IMR-90 (cell line): ENCODE measurements at places on chromosomes 4 and X. TPM values are rescaled to one million over a fixed set of nuclear protein-coding genes. Genes with fewer than 3 reads are reported as not detected.
A peak's percentile ranks its signal among the peaks of the same experiment; 100 is the strongest.

Gene POU4F2
- not detected in 2 replicates for total RNA-seq

Gene CNGA2
- total RNA-seq: not detected in 2 replicates

Gene DLG3
- total RNA-seq: 18.9 and 27.1 TPM in 2 replicates

Gene STATH
- total RNA-seq: not detected in 2 replicates

Gene MAGED4B
- total RNA-seq: 31.7 and 35.5 TPM in 2 replicates

Gene GYPA
- total RNA-seq: not detected in 2 replicates

Gene UGT8
- total RNA-seq: not detected in 2 replicates

Gene STAP1
- not detected in 2 replicates for total RNA-seq

Gene IL1RAPL2
- 0.28 TPM in 1 of 2 replicates, not detected in the other for total RNA-seq

Gene GRID2
- under 0.01 TPM in 1 of 2 replicates, not detected in the other for total RNA-seq

Gene PDHA1
- 53.9 and 86.9 TPM in 2 replicates for total RNA-seq

Gene NIPAL1
- total RNA-seq: 1.1 TPM in 2 replicates

Gene SPIN2A
- total RNA-seq: 0.18 and 0.28 TPM in 2 replicates

DNA sequence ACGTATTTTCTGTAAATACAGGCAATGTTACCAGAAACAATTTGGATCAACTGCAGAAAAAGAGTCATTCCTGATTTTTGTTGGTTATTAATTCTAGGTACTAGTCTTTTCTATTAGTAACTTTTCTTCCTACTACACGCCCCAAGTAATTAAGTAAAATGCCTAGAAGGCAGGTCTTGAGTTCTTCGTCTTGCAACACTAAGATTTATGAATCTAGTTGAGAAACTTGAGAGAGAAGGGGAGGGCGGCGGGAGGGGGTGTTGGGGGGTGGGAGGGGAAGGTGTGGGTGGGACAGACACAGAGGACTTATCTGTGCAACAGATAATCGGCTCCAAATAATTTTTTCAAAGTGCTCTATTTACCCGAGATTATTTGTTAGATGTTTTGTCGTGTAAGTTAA is 3.0 kb downstream of the RAP2C start:
- no peak for DNase-seq
- no peak overlapping the region for H3K27ac ChIP-seq
- H3K27me3 ChIP-seq: 0 out of 2 replicates have a peak, but pooled peaks cover 2% of the 10 kb centered on the region
- no peaks in the 10 kb centered on the region for H3K4me1 ChIP-seq

DNA sequence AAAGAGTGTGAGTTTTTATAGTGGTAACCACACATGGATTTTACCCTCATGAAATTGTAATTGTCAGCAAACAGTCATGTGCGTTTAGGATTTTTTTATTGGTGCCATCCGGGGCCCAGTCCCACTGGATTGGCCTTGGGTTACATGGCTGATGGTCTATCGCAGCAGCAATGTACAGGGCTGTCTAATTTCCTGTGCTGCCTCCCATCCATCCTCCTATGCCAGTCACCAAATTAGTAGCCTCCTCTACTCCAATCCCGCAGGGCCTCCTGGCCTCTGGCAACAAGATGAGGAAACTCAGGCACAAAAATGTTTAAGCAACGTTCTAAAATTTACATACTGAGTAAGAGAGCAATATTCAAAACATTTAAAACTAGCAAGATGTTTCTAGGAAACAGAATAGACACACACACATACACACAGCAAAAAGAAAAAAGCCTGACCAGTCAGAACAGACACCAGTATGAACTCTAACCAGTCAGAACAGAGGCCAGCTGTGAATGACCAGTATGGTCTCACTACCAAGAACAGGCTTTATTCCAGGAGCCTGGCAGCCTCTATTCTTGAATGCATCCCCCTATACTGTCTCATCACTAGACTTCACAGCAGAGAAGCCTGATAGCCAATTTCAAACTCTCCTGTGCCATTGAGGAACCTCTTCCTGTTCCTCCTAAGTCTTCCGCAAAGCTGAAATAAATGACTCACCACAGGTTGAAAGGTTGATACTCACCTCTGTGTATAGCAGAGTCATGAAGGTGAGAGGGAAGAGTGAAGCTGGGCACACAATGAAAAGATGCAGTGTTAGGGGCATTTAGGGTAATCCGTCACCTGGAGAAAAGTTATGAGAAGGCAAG is 42.6 kb downstream of the CHRNA9 start:
- H3K4me3 ChIP-seq: no peak overlapping the region
- no peaks in the 10 kb centered on the region for H3K4me1 ChIP-seq
- no peaks in the 10 kb centered on the region for H3K36me3 ChIP-seq
- peaks cover 4% of the 10 kb centered on the region for H3K27me3 ChIP-seq

- H3K36me3 ChIP-seq: no peaks in the 10 kb centered on the region
- no peaks in the 10 kb centered on the region for H3K4me1 ChIP-seq
- no peaks in the 10 kb centered on the region for H3K27me3 ChIP-seq
- no peak overlapping the region for H3K4me3 ChIP-seq
- H3K27ac ChIP-seq: no peak overlapping the region
- peak; percentile 18 for DNase-seq
Measured at GRCh38 chr4:149465955-149466354, 349.7 kb downstream of the IQCM start.

GRCh38 chr4:6532658-6533057 is 42.3 kb upstream of the MAN2B2 start:
- DNase-seq: no peak
- H3K27ac ChIP-seq: no peak overlapping the region
- no peak overlapping the region for H3K4me3 ChIP-seq
- no peaks in the 10 kb centered on the region for H3K36me3 ChIP-seq
- H3K4me1 ChIP-seq: no peaks in the 10 kb centered on the region

DNA sequence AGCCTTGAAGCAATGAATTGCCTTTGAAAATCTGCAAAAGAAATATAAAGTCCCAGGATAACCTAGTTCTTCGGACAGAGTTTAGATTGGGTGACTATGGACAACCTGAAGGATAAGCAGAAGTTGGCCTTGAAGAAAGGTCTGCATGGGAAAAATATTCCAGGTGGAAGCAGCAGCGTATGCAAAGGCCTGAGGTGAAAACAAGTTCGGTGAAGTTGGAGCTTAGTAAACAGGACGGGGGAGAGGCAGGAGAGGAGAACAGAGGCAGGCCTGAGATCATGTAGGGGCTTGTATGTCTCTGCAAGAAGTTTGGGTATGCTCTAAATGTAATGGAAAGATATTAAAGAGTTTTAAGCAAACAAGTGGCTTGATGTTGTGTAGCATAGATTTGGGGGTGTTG is 176.0 kb downstream of the ARHGAP24 start:
- no peak overlapping the region for H3K27ac ChIP-seq
- H3K4me3 ChIP-seq: no peak overlapping the region
- H3K4me1 ChIP-seq: no peaks in the 10 kb centered on the region
- H3K36me3 ChIP-seq: no peaks in the 10 kb centered on the region
- DNase-seq: no peak

DNA sequence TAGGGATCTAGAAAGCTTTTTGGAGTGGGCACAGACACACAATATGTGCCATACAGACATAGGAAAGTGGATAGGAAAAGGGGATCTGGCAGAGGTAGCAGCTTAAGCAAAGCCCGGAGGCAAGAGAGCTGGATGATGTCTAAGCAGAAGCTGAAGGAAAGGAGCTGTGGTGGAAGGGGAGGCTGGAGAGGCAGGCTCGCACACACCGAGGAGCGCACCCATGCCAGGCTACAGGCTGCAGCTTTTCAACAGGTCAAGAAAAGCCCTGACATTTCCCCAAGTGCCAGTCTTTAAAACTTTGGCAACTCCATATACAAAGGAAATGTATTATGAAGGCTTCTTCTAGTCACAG is 67.4 kb downstream of the SOWAHB start:
- H3K4me1 ChIP-seq: peaks cover 15% of the 10 kb centered on the region
- H3K27ac ChIP-seq: peak overlapping the region; percentile 97
- H3K4me3 ChIP-seq: no peak overlapping the region

GRCh38 chr4:128711361-128711760 is 98.1 kb upstream of the JADE1 start:
- peaks cover 3% of the 10 kb centered on the region for H3K4me1 ChIP-seq
- no peaks in the 10 kb centered on the region for H3K27me3 ChIP-seq
- H3K36me3 ChIP-seq: no peaks in the 10 kb centered on the region
- no peak overlapping the region for H3K27ac ChIP-seq

DNA sequence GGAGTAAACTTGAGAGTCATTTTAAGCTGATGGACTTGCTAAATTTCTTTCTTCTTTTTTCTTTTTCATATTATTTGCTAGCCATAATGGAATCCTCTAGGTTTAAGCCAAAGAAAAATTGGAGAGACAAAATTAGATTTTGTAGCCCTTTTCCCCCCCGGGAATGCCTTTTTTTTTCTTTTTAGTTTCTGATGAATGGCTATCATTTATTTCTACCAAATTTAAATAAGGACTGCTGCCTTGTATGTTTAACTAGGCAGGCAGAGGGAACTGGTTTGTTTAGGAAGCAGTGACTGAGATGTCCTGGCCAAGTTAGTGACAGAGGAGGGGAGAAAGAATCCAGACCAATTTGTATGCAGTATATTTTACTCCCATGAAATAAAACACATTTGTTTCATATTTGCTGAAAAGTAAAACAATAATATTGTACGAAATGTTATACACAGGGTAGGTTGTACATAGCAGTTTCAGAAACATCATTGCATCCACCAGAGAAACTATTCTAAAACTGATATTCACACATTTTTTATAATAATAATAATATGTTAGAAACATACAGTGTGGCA is 5.7 kb downstream of the PITX2 start:
- H3K4me1 ChIP-seq: no peaks in the 10 kb centered on the region
- H3K27ac ChIP-seq: no peak overlapping the region
- no peaks in the 10 kb centered on the region for H3K36me3 ChIP-seq

DNA sequence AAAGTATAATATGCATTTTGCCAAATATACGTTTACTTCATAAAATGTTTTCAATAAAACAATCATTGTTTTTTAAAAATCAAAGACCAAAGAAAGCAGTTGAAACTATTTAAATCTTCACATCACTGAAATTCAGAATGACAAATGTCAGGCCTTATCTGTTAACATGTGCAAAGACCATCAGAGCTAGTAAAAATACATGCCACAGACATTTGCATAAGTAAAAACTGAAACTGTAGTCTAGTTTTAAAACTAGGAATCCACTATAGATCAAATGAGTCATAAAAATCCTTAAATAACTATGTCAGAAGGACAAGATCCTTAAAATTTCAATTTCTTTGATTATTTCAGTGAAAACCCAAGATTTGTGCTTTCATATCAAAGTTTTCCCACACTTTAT is 24.8 kb downstream of the KLHL15 start:
- H3K4me1 ChIP-seq: no peaks in the 10 kb centered on the region
- no peak overlapping the region for H3K4me3 ChIP-seq
- no peaks in the 10 kb centered on the region; the same call in 1 of the 2 replicates for H3K27me3 ChIP-seq
- peaks cover 5% of the 10 kb centered on the region for H3K36me3 ChIP-seq
- no peak for DNase-seq

- H3K4me3 ChIP-seq: no peak overlapping the region
- no peaks in the 10 kb centered on the region for H3K36me3 ChIP-seq
- DNase-seq: no peak
- H3K27me3 ChIP-seq: no peaks in the 10 kb centered on the region
Measured at GRCh38 chr4:43607400-43607799, 714.9 kb downstream of the GRXCR1 start.

GRCh38 chr4:184856277-184856609 is 30.5 kb upstream of the ACSL1 start:
- H3K36me3 ChIP-seq: no peaks in the 10 kb centered on the region
- no peak overlapping the region for H3K27ac ChIP-seq
- H3K27me3 ChIP-seq: peaks cover 5% of the 10 kb centered on the region

GRCh38 chr4:39721788-39722187 is 23.9 kb downstream of the UBE2K start:
- no peaks in the 10 kb centered on the region; the same call in 1 of the 2 replicates for H3K36me3 ChIP-seq
- no peak for DNase-seq
- no peak overlapping the region for H3K27ac ChIP-seq
- no peak overlapping the region for H3K4me3 ChIP-seq

DNA sequence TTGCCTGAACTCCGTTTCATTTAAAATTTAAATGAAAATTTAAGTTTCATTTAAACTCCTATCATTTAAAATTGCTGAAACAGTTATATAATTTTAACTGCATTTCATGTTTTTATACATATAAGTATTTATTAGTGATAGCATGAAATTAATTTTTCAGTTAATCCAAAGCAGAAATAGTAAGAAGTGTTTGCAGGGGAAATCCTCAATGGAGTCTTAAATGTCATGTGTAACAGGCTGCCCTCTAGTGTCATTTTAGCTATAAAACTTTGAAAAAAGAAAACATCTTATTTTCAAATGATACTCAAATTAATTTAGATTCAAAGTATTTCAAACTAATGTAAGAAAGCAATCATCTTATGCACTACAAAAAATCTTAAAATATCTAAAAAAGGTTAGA is 27.2 kb downstream of the TAPT1 start:
- H3K4me3 ChIP-seq: no peak overlapping the region
- no peaks in the 10 kb centered on the region for H3K36me3 ChIP-seq
- no peaks in the 10 kb centered on the region for H3K4me1 ChIP-seq
- DNase-seq: peak; percentile 37
- no peak overlapping the region for H3K27ac ChIP-seq

GRCh38 chr4:77110730-77111129 is 34.9 kb upstream of the CCNI start:
- no peak overlapping the region for H3K27ac ChIP-seq
- H3K4me3 ChIP-seq: no peak overlapping the region
- H3K36me3 ChIP-seq: no peaks in the 10 kb centered on the region
- no peak for DNase-seq

GRCh38 chr4:42501624-42502401 is 104.5 kb downstream of the SHISA3 start:
- H3K27ac ChIP-seq: no peak overlapping the region
- H3K4me3 ChIP-seq: no peak overlapping the region
- H3K4me1 ChIP-seq: no peaks in the 10 kb centered on the region
- DNase-seq: no peak
- H3K27me3 ChIP-seq: no peaks in the 10 kb centered on the region
- no peaks in the 10 kb centered on the region for H3K36me3 ChIP-seq

GRCh38 chrX:150767475-150768131 is 74.4 kb downstream of the MTMR1 start:
- peak; percentile 92 for DNase-seq
- H3K27ac ChIP-seq: peak overlapping the region; percentile 47
- peaks cover 9% of the 10 kb centered on the region for H3K4me1 ChIP-seq
- H3K36me3 ChIP-seq: no peaks in the 10 kb centered on the region; the same call in 1 of the 2 replicates
- H3K4me3 ChIP-seq: no peak overlapping the region

- H3K27me3 ChIP-seq: no peaks in the 10 kb centered on the region
Measured at GRCh38 chr4:78032446-78032845, 24.7 kb upstream of the FRAS1 start.

- H3K36me3 ChIP-seq: no peaks in the 10 kb centered on the region
- no peaks in the 10 kb centered on the region for H3K4me1 ChIP-seq
- no peak for DNase-seq
- H3K27me3 ChIP-seq: no peaks in the 10 kb centered on the region
Measured at GRCh38 chrX:1074172-1074571, 138.3 kb downstream of the CRLF2 start.

DNA sequence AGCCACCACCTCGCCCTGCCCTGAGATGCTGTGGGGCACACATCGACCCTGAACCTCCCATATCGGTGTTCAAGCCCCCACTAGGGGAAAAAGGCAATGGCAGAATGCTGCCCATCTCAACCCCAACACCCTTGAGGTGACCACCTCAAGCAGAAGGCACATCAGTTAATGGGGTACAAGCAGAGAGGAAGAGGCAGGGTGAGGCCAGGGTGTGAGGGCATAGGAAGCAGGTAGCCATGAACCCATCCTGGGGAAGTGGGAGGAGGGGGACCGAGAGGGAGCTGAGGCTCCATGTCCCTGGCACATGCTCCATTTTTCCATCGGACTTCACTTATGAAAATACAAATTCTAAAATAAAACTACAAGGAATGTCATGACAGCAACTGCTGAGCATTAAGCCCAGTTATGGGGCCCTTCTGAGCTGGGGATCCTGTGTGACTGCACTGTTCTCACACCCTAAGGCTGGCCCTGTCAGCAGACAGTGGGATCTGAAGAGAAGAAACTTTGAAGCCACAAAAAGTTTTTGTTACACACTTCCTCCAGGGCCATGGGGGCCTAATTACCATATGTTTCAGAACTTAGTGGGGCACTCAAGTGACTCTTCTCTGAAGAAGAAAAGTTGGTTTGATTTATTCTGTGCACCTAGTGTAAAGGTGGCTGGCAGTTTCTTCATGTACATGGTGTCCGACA is 68.2 kb upstream of the FAM241A start:
- H3K4me3 ChIP-seq: no peak overlapping the region
- no peaks in the 10 kb centered on the region for H3K27me3 ChIP-seq
- no peak overlapping the region for H3K27ac ChIP-seq
- no peaks in the 10 kb centered on the region for H3K4me1 ChIP-seq
